Activated CD4-positive, alpha-beta T cell treated with anti-CD3 and anti-CD28 coated beads, Interleukin-2, amount 50 U/mL, for 24 hours (primary cell): ENCODE measurements at places on chromosomes 7 and 10.

GRCh38 chr10:62335326-62335725 lies 38.8 kb upstream of the ZNF365 start:
- DNase-seq, result no peak

GRCh38 chr10:73744664-73744975 lies 448 bp downstream of the SEC24C start:
- DNase-seq, result peak; percentile 45

- no peak for DNase-seq
Observed at GRCh38 chr10:28331841-28332240, 29.0 kb upstream of the MPP7 start.

DNA sequence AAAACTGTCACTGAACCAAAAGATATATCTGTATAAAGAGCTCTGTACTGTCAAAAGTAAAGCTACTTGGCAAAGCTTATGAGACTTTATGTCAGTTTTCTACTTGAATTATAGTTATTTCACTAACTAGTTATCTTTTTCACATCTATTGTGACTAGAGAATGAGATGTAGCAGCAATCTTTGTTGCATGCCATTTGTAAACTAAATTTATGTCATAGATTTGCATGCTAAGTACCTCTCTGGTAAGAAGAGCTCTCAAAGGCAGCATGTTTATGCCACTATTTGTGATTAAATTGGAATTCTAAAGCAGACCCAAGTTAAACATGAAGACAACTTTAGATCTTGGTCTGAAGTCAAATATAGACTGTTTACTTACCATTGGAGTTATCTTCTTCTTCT lies 300.6 kb downstream of the CNTNAP2 start:
- DNase-seq, result no peak

DNA sequence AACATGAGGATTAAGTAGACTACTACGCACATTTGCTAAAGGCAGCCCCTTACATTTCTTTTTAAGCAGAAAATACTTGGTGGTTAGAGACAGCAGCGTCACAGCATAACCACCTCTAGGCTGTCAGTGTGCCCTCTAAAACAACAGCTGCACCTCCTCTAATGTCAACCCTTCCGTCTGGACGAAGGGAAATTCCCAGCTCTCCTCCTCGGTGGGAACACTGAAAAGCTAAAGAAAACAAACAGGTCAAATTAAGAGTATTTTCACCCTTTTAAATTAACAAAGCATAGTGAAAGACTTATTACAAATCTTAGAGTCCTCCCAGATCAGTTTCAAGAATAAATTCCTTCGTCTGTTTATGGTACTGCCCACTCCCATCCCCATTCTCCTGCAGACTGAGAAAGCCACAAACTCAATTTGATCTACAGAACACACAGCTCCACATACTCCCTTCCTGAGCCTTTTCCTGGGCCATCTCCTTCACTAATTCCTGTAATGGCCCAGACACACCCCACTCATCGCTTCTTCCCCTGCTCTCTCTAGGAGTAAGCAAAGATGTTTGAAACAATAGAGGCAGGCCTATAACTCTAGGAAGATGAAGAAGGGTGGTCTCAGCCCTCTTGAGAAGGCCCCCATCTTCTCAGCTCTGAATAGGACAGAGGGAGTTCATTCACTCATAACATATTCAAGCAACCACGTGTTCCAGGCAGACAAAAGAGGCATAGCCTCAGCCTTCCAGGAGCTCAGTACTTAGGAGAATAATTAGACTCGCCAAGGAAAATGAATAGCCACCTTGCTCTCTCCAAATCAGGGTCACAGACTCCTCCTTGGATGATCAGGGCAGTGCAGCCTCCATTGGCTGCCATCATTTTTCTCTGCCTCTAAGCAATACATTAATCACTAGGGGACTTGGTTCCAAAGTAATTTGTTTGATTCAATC lies 47.5 kb upstream of the HNRNPH3 start:
- no peak for DNase-seq

DNA sequence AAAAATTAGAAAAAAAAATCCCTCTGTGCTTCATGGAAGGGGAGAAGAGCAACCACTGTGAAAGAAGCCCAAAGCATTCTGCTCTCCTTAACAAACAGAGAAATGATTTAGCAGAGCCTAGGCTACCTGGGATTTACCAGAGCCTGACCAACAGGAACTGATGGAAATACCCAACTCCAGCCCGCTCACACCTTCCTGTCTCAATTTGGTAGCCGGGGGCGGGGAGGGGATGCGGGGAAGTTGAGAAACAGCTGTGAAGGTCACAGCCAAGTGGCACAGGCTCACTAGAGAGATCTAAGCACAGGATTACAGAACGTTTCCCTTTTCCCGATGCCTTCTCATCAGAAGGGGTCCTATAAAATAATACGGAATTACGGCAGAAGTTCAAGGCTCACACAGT lies 17.6 kb downstream of the RSU1 start:
- DNase-seq, result no peak

GRCh38 chr10:100877461-100877850 lies 35.3 kb upstream of the SLF2 start:
- no peak for DNase-seq

- no peak for DNase-seq
Observed at GRCh38 chr10:93352638-93353383, 129.3 kb downstream of the MYOF start.

DNA sequence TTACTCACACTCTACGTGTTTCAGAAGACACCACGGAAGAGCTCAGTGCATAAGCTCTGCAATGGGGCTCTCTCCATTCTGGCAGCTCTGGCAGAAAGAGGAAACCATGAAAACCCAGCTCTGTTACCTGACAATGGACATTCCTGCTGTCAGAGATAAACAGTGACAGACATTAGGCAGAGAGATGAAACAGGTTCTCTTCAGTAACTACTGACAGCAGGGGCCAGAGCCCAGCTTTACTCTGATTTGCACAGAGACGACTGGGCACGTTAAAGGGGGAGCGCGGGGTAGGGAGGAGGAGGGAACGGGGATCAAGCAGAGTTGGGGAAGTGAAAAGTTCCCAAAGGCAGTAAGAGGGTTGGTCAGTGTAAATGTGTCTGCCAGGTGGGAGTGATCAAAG lies 206.1 kb downstream of the RAMP3 start:
- no peak for DNase-seq

DNA sequence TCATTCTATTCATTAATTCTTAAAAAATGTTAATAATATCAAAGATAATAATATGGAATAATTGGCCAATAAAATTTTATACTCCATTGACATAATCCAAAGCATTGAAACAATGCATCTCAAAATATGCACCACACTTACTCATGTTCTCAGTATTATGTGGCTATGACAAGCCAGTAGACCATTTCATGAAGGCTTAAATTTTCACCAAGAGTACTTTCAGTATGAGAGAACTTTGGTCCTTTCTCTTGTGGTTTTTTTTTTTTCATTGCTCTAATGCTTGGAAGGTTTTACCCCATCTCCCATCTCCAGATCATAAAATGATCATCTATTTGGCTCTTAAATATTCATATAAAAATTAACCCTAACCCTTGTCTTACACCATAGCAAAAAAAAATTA lies 45.5 kb upstream of the TMEM140 start:
- DNase-seq, result no peak

DNA sequence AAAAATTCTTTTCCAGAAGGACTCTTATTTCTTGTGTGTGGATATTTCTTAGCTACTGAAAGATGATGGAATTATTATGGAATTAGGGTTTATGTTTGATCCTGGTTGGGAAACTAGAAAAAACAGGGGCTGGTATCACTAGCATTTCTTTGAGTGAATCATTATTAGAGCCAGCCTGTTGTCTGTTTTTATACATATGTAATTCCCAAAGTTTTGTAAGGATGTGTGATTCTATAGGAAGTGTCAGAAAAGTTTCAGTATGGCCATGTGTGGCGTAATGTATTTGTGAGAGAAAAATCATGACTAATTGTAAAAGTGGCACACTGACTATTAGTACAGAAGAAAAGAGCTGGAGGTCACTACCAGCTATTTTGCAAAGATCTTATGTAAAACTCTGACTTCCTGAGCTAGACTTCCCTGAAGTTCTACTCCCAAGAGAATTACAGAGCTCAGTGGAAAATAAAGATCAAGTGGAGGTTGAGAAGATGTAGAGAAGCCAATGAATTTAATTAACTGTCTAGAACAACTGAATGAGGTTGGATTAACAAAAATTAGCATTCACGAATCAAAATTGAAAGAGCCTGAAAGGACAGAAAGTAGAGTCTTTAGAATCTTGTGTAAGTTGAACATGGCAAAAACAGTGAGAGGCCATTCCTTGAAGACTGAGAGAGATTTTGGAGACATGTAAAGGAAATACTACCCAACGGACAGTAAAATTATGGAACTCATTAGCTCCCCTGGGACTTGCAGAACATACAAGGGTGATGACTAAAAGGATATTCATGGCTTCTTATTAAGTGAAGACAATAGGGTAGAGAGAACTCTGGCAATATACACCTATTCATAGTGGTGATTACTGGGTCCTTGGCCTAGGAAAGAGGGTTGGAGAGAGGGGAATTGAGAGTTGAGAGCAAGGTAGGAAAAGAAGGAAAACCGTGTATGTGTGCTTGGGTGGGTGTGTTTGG lies 12.5 kb downstream of the ZNF365 start:
- DNase-seq, result no peak

DNA sequence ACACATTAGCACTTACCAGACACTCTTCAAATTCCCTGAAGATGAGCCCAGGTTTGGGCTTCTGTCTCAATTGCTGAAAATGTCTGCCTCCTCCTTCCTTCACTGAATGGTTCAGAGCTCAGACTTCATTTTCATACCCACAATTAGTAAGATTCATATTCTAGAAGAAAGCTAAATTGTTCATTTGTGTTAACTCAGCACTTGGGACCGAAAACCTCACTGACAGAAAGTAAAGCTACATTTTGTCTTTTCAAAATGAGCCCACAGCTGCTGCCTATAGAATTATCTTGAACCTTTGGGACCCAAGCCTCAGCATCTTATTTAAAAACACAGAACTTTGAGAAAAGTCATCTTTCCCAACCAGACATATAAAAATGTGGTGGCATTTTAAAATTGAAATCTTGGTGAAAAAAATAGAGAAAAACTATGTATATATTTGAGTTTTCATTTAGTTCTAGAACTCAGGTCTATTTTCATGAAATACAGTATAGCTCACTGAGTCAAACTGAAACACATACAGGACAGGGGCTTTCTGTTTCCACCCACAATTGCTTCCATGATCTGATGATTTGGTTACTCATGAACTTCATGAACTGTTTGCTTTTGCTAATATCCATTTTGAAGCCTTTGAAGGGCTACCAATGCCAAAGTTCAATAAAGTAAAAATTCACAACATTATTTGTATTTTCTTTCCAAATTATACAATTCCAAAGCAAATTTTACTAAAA lies 119.1 kb upstream of the PFKP start:
- DNase-seq, result no peak

- no peak for DNase-seq
Observed at GRCh38 chr10:68562661-68563570, 2.8 kb downstream of the TET1 start.

GRCh38 chr7:114670676-114671075 lies 251.2 kb upstream of the MDFIC start:
- no peak for DNase-seq

DNA sequence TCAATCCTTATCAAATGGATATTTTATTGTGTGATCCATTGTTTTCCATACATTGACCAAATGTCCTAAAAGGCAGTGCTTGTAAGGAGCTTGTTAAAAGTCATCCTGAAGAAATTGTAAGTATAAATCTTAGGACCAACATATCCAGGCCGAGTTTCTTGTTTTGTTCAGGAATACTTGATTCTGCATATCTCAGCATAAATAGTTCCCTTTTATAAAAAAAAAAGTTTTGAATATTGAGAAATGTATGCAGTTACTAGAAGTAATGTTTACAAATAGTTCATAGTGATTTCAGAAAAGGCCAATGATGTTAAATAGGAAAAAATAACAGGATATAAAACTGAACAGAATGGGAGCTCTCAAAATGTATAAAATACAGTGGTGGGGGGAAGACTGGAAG lies 6.6 kb downstream of the GRID1 start:
- DNase-seq, result no peak

DNA sequence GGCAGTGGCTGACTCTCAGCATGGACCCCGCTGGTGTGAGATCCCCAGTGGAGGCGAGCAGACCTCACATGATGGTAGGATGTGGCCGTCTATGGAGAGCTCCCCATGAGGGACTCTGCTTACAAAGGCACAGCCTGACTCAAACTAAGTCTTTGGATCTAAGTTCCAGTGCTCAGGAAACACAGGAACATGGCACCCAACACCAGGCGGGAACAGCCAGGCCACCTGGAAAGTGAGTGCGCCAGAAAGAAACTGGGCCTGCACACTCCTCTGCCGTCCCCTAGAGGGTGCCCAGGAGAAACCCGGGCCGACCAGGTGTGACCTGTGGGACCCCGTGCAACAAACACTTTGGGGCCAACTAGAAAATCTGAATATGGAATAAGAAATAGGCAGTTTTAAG lies 10.0 kb downstream of the PITRM1 start:
- no peak for DNase-seq

DNA sequence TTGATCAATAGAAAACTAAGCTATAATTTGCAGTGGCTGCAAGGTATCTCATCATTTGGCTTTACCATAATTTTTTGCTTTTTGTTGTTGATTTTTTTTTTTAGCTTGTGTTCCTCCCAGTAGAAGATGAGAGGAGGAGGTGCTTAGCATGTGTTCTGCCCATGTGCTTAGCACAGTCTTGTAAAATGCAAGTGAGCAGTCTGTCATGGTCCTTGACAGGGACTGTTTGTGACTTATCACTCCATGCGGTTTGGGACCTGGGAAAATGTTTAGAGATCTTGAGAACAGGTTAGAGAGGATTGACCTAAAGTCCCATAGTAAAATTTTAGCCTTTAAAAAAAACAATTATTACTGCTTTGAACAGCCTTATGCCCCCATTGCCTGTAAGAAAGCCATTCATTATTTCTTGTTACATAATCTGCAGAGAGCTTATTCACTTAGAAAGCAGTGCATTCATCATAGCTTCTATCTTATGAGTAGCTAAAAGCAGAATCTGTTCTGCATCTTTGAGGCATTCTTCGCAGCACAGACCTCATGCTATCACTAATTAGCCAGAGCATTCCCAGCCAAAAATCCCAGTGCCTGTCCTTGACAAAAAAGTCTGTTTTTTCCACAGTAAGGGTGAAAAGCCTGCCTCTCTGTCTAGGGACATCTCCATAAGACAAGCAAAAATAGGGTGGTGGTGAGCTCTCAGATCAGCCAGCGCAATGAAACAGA lies 748.7 kb upstream of the GALNT17 start:
- DNase-seq, result no peak

- DNase-seq, result no peak
Observed at GRCh38 chr7:74612015-74612829, 45.3 kb upstream of the GTF2I start.

DNA sequence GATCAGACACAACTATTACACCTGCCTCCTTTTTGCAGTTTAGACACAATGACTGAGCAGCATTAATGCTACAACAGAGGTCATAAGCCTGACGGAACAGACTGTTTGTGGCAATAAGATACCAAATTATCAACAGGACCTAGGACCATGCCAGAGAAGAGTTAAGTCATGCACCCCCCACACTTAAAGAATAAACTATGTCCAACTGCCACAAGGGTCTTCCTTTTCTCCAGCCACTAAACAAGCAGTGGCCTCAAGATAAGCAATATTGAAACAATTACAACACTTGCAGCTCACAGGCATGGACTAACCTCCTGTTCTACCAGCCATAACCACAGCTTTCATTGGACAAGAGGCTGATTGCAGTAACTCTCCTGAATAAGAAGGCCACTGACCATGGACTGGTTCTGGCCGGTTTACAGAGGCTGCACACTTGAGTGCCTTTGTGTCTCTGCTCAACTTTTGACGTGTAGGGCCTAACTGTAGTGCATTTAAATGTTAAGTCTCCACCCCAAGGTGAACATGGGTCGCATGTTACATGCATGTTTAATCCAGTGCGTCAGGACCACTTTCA lies 104.4 kb downstream of the STRA8 start:
- DNase-seq, result no peak

- no peak for DNase-seq
Observed at GRCh38 chr10:6025683-6026255, 36.4 kb downstream of the IL2RA start.
